ENCODE measurements at places on chromosomes 7 and 10. TPM values are rescaled to one million over a fixed set of nuclear protein-coding genes. Genes with fewer than 3 reads are reported as not detected.

The TLX1 gene
- not detected for total RNA-seq

The MMP21 gene
- total RNA-seq = 0.28 TPM

The ANKRD2 gene
- not detected for total RNA-seq

- DNase-seq = no peak
Measured at GRCh38 chr10:72162978-72163377, 52.8 kb upstream of the ANAPC16 start.

- no peak for DNase-seq
Measured at GRCh38 chr7:114791771-114792170, 130.1 kb upstream of the MDFIC start.

DNA sequence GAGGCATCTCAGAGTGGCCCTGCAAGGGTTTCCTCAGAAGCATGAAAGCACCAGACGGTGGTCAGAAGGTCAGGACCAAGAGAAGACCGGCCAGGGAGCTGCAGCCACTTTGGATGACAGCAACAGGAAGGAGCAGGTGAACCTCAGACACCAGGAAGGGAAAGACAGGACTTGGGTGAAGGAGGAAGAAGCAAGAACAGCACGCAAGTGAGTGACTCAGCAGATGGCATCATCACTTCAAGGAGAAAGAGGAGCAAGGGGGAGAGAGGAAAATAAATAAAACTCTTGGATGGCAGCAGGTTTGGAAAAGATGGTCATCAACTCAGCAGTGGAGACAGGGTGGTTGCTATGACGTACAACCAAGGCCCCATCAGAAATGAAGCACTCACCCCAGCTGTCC lies 31.6 kb downstream of the NCAPG2 start:
- DNase-seq = no peak

DNA sequence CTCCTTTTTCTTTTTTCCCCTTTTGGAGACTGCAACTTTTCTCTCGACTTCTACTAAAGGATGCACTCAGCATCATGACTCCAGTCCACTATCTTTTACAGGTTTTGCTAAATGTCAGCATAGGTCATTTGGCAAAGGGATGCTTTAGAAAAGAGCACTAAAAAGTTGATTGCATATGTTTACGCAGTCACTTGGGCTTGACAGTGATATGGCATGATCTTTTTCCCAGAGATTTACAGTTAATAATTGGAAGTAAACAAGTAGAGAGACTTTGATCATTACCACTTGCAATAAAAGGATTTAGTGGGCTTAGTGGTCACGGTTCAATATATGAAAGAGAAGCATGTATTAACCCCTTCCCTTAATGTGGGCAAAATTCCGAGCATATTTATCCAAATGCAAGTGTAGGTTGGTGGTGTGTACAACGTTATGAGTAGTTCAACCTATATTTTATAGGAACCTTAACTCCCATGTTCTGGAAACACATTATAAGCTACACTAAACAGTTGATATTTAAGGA lies 1.8 kb downstream of the BMI1 start:
- DNase-seq = no peak

- no peak for DNase-seq
Measured at GRCh38 chr10:52653263-52653909, 119.2 kb downstream of the MBL2 start.

GRCh38 chr7:157117796-157118195 lies 20.9 kb upstream of the UBE3C start:
- no peak for DNase-seq

DNA sequence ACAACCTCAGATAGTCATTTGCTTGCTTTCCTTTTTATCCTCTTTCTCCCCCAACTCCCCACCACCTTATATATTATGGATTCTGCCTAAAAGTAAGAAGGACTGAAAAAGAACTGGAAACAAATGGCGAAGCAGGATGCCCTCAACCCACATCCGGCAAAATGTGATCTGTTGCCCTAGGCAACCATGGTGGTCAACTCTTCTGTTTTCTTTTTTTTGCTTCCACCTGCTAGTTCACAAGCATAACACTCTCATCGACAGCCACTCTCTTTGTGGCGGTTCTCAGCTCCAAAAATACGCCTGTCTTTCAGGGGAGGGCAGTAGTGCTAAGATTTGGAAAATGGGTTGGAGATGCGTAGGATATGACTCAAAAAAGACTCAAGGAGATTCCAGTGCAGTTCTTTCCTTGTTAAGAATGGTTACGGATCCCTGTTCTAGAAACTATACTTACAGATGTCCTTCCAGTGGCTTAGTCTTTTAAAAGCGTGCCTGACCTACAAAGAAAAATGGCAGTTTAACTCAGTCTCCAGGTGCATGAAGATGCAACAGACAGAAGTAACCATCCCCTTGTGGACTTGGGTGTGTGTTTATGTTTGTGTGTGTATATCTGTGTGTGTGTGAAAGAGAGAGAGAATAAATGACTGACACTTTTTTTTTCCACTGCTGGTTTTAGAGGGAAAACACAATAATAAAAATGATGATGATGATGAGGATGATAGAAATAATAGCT lies 10.7 kb downstream of the APBB1IP start:
- peak; percentile 91 for DNase-seq
